ENCODE measurements at places on chromosomes 16 and 17.

DNA sequence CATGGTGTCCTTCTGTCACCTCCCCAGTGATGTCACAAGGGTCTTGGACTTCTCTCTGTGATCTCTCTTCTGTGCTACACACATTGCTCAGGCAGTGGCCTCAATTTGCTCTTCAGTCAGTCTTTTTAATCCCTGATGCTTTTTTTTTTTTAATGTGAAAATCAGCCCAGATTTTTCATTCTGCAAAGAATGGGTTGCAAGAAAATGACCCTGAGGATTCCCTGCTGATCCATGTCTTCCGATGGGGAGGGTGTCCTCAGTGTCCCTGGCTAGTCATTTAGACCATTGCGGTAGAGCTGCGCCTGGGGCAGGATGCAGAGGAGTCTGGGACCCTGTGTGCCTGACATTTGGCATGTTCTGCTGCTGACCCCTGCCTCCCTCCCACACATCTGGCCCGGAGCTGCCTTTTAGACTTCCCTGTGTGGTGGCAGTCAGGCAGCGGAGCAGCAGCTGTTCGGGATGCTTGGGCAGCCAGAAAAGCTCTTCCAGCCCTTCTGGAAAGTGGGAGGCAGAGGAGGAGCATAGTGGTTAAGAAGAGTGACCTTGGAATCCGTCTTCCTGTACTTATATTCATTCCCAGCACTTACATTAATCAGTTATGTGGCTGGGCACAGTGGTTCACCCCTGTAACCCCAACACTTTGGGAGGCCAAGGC lies 12.3 kb downstream of the GPT2 start:
- no peak for DNase-seq

DNA sequence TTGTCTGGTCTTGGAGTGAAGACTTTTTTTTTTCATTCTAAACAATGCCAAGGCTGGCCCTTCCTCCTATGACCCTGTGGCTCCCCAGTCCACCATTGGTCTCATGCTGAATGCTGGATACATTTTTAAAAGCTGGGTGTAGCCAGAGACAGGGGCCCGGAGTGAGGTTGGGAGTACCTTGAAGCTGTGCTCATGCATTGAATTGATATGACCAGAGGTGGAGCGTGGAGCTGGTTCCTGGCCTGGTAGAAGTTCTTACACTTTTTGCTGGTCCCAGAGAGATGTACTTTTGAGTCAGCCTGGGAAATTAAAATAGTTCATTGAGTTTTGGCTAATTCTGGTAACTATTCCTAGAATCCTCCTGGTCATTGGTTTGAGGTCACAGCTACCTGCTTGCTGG lies 83.6 kb downstream of the CMIP start:
- DNase-seq = no peak

GRCh38 chr16:88798772-88799455 lies 4.7 kb upstream of the CDT1 start:
- DNase-seq = no peak

DNA sequence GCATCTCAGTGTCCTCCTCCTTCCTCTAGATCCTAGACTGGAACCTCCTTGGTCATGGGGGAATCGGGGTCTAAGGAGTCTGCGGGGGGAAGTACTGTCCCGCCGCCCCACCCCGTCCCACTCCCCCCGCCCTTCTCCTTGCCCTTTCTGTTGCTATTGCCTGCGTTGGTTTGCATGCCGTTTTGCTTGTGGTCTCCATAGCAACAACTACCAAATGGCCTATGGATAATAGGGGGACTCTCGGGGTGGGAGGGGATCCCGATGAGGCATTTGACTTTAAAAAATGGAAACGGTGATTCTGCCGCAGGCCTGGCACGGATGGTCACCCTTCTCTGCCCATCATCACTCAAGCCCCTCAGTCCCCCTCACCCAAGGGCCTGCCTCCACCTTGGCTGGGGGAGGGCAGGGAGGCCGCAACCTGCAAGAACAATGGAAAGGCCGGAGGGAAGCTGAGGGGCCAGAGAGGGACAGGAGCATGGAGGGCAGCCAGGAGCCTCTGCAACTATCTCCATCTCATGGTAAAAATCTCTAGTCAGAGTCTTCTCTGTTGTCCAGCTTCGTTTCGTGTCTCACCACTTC lies 231.4 kb upstream of the TNRC6C start:
- DNase-seq = no peak

GRCh38 chr17:28487881-28488532 lies 14.6 kb downstream of the SLC13A2 start:
- no peak for DNase-seq

GRCh38 chr17:45221081-45222013 lies at the start of gene FMNL1:
FMNL1 (plus strand) TSS chr17:45221885; CDS start chr17:45222125, 240 bp downstream.
- peak; percentile 47 for DNase-seq

DNA sequence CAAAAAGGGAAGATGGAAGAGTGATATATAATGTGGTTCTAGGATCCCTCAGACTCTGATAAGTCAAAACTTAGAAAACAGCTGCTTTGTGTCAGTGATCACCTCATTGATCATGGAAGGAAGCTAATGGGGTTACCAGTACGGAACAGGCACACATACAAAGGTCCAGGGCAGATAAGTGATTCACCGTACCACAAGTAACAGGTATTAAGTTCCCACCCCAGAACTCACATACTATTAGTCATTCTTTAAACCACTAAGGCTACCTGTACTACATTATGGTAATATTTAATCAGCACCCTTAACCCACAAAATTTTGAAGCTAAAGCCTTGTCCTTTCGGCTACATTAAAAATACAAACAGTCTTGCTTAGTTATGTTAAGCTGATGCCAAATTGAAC lies 17.4 kb downstream of the RNF43 start:
- no peak for DNase-seq

DNA sequence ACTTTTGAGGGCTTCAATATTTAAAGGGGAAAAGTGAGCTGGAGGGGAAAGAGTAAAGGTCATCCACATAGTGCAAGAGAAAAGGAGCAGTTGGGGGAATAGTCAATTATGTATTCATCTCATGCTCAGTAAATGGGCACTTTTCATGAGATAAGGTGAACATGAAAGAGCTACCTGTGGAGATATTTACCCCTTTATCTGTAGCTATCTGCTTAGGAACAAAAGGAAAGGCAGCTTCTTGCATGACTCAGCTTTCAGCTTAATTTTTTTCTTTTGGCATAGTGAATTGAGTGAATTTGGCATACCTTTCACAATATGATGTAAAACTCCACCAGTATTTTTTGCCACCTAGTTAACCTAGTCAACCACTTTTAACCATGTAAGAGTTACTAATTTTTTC lies 26.4 kb downstream of the CPD start:
- DNase-seq = no peak

- peak; percentile 77 for DNase-seq
Observed at GRCh38 chr17:77462090-77462489, 321.3 kb downstream of the SEC14L1 start.

GRCh38 chr16:74020095-74020670 lies 276.4 kb upstream of the PSMD7 start:
- DNase-seq = no peak

GRCh38 chr17:382644-383533 lies 30.3 kb upstream of the RPH3AL start:
- no peak for DNase-seq

DNA sequence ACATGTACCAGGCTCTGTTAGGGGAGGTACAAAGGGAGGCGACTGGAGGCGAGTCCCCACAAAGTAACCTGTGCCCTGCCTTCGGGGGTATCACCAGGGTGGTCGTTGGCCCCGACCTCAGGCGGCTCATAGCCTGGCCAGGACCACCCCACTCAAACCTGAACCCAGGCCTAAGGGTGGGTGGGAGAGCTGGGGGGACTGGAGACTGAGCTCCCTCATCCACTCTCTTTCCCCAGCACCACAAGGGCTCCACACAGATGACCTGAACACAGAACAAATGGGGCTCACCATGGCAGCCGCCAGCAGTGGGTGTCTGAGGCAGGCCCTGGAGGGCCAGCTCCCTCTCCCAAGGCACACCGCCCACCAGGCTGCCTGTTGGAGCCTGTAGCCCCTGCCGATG lies 120.6 kb upstream of the TNRC6C start:
- DNase-seq = no peak

DNA sequence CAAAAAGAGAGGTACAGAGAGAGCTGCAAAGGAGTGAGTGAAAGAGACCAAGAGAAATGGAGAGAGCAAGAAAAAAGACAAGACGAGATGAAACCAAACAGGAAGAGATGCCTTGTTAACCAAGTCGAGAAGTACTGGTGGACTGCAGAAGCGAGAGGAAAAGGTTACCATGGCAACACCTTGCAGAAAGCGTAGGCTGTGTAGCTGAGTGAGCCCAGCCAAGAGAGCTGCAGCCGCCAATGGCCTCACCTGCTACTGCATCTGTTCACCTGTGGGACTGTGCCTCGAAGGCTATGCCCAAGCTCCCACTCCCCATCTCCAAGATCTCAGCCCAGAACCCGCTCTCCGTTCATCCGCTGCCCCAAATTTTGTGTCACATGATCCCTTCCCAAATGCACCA lies 161.3 kb downstream of the SLC39A11 start:
- DNase-seq = peak; percentile 11

- DNase-seq = no peak
Observed at GRCh38 chr16:83137894-83138293, 511.1 kb downstream of the CDH13 start.

DNA sequence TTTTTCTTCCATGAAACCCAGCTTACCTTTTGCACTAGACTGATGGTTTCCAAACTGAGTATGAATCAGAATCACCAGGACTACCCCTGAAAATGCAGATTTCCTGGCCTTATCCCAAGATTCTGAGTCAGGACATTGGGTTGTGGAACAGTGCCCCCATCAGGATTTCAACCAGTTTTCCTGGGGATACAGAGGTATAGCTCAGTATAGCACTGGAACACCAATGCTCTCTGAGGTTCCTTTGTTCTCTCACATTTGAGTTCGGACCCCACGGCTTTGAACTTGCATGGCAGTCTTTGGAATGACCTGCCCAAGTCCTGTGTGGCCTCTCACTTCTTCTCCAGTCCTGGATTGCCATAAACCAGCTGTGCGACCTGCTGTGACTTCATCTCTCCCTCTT lies 12.8 kb upstream of the CCL8 start:
- DNase-seq = no peak
